ENCODE measurements at places on chromosomes 3 and 15.
A peak's percentile ranks its signal among the peaks of the same experiment; 100 is the strongest.

DNA sequence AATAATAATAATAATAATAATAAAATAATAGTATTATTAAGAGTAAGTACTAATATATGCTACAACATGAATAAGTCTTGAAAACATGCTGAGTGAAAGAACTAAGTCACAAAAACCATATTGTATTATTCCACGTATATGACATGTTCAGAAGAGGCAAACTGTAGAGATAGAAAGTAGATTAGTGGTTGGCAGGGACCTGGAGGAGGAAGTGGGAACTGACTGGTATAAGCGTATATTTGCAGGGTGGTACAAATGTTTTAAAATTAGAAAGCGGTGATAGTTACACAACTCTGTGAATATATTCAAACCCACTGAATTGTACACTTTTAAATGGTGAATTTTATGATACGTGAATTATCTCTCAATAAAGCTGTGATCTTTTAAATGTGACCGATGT lies 32.8 kb downstream of the LRRK1 start:
- no peak for DNase-seq

DNA sequence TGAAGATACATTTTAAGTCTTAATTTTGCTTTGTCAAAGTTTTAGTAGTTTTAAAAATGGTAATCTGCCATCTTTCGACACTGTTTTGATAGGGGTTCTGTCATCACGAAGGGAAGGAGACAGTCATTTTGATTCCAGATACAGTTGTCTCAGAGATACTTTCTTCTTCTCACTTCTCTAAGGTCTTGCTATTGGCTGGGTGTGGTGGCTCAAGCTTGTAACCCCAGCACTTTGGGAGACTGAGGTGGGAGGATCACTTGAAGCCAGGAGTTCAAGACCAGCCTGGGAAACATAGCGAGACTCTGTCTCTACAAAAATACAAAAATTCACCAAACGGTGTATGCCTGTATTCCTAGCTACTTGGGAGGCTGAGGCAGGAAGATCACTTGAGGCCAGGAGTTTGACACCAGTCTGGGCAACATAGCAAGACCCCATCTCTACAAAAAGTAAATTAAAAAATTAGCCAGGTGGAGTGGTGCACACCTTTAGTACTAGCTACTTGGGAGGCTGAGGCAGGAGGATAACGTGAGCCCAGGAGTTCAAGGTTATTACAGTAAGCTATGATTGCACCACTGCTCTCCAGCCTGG lies 3.3 kb downstream of the RAB8B start:
- DNase-seq: peak; percentile 20

DNA sequence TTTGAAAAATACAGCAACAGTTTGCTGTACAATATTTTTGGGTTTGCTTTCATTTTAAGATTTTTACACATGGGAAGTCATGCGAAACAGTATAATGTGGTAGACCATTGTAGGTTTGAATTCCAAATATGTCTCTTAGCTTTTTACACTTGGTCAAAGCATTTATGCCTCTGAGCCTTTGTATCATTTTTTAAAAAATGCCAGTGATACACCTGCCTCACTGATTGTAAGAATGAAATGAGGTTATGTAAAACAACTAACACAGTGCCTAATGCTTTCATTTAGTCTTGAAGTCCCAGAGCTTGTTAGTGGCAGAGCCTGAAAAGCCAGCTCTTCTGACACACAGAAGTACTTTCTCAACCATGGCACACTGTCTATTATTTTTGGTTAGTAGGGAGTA lies 202.0 kb downstream of the UBE2E2 start:
- no peak for DNase-seq

DNA sequence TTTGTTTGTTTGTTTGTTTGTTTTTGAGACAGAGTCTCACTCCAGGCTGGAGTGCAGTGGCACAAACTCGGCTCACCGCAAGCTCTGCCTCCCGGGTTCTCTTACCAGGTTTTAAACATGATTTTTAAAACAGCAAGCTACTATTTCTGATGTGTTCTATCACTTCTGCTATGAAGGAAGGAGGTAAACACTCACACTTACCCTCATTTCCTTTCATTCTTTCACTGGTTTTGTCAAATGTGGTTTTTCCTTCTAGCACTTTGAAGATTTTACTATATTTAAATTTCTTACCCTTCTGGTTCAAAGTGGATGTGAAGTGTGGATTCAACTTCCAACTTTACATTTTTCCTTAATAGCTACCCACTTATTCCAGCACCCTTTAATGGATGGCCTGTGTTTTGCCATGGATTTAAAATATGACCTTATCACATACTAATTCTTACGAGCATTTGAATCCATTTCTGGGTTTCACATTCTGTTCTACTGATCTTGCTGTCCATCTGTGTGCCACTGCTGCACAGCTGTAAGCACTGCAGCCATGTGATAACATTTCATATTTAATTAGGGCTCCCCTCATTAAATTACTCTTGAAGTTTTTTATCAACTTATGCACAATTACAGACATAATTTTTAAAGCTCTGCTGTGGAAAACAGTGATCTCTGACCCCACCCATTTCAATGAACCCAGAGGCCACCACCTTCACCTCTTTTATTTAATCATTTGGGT lies 42.3 kb downstream of the TXNRD3 start:
- no peak for DNase-seq

DNA sequence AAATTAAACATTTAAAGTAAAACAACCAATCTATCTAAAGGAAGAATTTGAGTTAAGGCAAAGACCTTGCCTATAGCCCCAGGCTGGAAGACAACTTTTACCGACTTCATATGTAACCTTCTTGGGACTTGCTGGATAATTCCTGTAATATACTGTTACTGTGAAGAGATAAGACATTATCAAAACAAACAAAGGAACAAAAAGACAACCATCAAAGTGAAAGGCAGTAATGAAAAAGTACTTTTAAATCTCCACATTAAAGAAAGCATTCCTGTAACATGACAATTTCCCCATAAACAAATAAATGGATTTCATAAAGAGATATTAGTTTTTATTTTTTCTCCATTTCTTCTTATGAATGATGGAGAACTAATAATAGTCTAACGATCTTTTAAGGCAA lies 2.4 kb downstream of the CMTM6 start:
- DNase-seq: no peak

- no peak for DNase-seq
Observed at GRCh38 chr15:66895794-66896453, 169.5 kb upstream of the SMAD3 start.

- DNase-seq: no peak
Observed at GRCh38 chr15:68700455-68701123, 120.1 kb downstream of the ANP32A start.

GRCh38 chr15:89812011-89812846 lies 2.4 kb downstream of the ANPEP start:
- DNase-seq: no peak

GRCh38 chr15:80371924-80372323 lies 32.3 kb upstream of the ARNT2 start:
- no peak for DNase-seq

DNA sequence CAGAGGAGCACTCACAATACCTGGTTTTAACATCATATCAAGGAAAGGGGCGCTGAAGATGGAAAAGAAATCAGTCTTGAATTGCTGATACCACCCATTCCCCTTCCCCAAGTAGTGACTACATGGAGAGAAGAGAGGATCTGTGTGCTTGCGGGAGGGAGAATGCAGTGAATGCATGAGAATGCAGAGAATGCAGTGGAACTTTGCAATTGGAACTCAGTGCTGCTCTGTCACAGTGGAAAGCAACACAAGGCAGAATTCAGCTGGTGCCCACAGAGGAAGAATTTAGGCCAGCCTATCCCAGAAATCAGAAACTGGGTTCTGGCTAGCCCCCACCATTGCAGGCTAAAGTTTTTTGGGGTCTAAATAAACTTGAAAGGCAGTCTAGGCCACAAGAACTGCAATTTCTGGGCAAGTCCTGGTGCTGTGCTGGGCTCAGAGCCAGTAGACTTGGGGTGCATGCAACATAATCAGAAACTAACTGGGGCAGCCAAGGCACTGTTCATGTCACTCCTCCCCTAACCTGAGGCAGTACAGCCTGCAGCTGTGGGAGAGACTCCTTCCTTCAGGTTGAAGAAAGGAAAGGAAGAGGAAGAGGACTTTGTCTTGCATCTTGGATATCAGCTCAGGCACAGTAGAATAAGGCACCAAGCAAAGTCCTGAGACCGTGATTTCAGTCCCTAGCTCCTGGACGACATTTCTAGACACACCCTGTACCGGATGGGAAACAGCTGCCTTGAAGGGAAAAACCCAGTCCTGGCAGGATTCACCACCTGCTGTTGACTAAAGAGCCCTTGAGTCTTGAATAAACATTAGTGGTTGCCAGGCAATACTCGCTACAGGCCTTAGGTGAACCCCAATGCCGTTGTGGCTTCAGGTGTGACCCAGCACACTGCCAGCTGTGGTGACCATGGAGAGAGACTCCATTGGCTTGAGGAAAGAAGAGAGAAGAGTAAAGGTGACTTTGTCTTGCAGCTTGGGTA lies 329.3 kb downstream of the TBL1XR1 start:
- DNase-seq: no peak

DNA sequence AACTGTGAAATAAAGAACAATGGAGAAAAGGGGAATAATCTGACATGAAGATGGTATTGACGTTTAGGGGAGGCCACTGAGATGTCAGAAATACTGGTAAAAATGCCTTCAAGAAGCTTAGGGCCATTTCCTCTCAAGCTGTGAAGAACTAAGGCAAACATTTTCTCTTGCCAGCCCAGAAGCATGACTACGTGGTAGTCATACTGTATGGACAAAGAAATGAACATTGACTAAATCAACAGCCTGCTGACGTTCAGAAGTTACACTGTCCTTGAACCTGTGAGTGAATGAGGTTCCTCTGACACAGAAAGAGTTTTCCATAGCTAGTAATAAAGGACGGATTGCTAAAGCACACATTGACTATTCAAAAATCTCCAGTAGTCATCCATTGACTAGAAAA lies 121.0 kb downstream of the P3H2 start:
- no peak for DNase-seq

- no peak for DNase-seq
Observed at GRCh38 chr3:158562674-158563073, 8.3 kb upstream of the MLF1 start.

DNA sequence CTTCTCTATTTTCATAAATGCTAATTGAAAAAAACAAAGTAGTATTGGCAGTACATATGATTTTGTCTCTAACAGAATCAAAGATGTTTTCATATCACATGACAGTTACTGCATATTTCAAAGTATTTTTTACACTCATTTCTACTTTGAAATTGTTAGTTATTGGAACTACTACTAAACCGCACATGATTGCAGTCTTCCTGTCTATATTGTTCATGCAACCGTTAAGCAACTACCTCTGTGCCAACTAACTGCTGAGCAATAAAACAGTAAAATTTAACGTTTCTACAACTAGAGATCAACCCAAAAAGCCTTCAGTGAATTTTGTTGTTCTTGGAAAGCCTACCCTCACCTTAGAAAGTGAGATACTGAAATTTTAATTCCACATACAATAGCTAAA lies 64.2 kb downstream of the DMXL2 start:
- no peak for DNase-seq

DNA sequence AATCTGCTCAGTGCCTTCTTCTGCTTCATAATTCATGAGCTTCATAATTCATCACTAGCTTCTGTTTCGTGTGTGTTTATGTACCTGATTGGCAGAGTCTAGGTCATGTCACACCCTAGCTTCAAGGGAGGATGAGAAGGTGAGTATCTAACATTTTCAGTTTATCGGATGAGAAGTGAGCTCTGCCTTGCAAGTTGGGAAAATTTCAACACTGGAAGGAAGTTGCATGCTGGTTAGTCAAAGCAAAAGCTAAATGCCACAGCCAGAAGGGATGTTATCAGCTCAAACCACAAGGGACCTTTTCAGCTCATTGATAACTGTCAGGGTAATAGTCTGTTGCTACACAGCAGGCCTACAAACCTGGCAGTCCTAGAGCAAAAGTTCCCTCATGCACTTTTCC lies 7.3 kb upstream of the TNFSF10 start:
- DNase-seq: no peak

GRCh38 chr3:152444029-152444641 lies 175.4 kb downstream of the MBNL1 start:
- no peak for DNase-seq

GRCh38 chr15:20271647-20272046 lies 270.0 kb downstream of the GOLGA6L6 start:
- no peak for DNase-seq

- no peak for DNase-seq
Observed at GRCh38 chr3:5194341-5194740, 6.8 kb downstream of the EDEM1 start.

DNA sequence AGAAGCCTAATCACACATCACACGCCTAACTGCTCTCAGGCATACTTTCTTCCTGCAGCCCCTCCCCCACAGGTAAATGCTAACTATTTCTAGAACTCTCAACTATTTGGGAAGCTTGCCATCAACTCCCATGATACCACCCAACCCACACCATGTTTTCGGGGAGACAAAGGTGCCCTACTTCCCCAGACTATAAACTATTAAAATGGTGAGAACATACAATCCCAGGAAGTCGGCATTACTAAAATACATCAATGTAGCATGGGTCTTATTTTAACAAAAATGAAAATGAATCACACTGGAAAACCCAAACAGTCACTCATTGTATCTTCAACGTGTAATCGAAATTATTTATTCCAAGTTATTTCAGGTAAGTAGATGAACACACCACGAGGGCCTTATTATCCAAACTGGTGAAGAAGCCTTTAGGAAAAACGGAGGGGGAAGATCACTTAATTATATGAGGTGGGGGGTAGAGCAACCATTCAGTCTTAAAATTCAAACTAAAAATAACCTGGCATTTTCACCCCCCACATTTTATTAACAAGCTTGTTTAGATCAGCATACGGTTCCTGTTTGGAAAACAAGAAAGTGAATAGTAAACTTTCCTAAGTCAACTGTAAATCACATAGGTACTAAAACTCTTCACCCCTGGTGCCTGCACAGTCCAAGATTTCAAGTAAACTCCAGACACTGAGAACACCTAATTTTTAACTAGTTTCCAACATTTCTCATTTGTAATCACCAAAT lies 1.9 kb downstream of the TBL1XR1 start:
- DNase-seq: no peak

GRCh38 chr3:160671231-160671630 lies 5.7 kb upstream of the ARL14 start:
- no peak for DNase-seq

GRCh38 chr3:183958226-183958625 lies 59.5 kb downstream of the ABCC5 start:
- DNase-seq: no peak

DNA sequence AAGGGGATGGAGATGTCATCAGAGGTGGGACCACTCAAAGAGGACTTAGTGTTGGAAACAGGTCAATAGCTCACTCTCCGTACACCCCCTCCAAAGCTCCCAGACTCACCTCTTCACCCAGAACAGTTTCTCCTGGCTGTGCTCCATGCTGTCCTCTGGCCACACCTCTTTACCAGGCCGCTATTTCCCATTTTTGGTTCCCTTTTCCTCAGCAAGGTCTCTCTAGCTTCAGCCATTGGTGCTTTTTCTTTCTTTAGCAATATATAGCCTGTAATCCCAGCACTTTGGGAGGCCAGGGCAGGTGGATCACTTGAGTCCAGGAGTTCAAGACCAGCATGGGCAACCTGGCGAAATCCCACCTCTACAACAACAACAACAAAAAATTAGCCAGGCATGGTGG lies 123.6 kb upstream of the SMAD3 start:
- DNase-seq: no peak

GRCh38 chr15:57060799-57061198 lies 142.4 kb downstream of the TCF12 start:
- DNase-seq: no peak

- no peak for DNase-seq
Observed at GRCh38 chr15:76576523-76577279, 240.1 kb downstream of the ISL2 start.

- no peak for DNase-seq
Observed at GRCh38 chr15:39745415-39745814, 37.2 kb downstream of the FSIP1 start.

GRCh38 chr3:43096761-43097160 lies 9.1 kb downstream of the POMGNT2 start:
- no peak for DNase-seq
